ENCODE measurements at places on chromosomes 11 and 22.
A peak's percentile ranks its signal among the peaks of the same experiment; 100 is the strongest.

GRCh38 chr22:37299969-37300509 is 17.7 kb downstream of the CYTH4 start:
- DNase-seq, result no peak

DNA sequence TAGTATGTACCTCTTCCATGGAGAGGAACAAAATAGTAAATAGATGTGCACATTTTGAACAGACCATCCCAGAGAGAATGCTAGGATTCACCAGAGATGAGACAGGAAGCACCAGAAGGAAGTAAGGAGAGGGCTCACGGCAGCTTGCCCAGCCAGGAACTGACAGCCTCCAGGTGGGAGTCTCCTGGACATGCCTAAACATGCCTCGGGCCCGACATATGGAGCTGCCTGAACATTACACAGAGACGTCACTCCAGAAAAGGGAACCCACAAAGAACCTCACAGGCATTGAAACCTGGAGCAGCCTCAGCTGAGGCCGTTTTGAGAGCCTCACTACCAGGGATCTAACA is 67.4 kb downstream of the BRD1 start:
- DNase-seq, result no peak

GRCh38 chr11:78840623-78841022 is 266.0 kb upstream of the NARS2 start:
- peak; percentile 24 for DNase-seq

DNA sequence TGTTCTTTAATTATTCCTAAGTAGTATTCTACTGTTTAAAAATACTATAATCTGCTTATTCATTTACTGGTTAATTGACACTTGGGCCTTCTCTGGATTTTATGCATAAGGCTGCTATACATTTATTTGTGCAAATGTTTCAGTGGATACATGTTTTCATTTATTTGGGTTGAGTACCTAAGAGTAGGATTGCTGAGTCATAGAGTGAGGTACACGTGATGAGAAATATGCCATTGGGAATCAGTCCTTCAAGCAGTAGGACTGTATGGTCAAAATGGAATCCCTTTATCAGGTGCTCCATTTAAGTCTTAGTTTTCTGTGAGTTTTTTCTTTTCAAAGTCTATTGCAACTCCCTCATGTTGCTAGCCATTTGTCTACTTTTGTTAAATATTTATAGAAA is 275.2 kb upstream of the SORL1-AS1 start:
- no peak for DNase-seq

DNA sequence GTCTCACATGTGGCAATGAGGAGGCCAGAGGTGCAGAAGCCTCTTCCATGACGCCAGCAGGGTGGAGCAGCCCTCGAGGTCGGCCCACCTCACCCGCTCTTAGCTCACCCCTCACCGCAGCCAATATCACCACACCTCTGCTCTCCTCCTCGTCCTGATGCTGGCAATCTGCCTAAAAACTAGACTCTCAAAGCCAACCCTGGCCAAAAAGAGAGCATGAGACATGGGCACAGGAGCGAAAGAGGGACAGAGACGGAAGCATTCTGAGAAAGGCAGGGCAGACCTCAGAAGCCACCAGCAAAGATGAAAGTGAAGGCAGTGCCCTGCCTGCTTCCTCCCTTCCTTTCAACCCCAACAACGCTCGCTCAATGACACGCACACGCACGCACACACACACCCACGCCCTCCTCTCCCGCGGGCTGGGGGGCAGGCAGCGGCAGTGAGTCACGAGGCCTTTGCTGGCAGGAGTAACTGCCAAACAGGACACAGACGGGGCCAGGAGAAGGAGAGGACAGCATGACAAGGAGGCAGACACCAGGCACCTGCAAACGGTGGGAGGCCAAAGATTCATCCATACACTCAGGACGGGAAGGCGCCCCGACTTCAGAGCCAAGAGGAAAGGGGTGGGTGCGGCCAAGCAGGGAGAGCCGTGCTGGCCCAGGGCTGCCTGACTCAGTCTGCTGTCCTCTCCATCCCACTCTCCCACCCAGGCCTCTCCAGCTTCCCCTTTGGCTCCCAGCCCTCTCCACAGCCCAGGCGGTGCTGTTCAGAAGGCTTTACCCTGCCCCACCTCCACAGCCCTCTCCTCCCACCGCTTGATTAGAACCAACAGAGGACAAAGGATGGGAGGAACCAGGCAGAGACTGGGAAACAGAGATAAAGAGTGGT is 11.4 kb downstream of the IGSF9B start:
- peak; percentile 2 for DNase-seq

DNA sequence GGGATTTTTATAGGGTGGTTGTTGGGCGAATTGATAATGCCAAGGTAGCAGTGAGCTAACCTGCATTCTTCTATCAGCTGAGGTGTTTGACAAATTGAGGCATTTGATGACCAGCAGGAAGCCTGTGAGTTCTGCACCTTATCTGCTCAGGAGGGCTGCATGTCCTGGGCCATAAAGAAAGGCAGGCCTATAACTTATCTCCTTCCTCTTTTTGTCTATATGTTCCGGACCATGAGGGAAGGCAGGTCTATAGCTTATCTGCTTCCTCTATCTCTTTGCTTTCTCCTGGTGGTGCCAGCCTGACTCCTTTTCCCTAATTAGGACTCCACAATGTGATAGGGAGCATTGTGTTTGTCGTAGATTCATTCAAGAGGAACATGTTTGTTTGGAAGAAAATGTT is 8.6 kb upstream of the JAM3 start:
- no peak for DNase-seq

DNA sequence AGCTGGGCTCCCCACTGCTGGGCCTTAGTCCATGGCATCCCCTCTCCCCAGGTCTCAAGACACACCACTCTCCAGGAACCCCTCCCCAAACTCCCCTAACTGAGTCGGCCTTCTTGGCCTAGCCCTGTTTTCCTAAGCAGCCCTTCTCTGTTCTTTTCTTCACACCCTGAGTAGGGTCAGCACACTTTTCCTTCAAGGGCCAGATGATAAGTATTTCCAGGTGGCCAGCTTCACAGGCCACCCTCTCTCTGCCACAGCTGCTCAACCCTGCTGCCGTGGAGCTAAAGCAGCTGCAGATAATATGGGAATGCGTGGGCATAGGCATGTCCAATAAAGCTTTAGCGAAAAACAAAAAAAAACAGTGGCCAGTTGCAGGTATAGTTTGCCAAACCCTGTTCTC is 24.1 kb downstream of the DGCR2 start:
- DNase-seq, result no peak

DNA sequence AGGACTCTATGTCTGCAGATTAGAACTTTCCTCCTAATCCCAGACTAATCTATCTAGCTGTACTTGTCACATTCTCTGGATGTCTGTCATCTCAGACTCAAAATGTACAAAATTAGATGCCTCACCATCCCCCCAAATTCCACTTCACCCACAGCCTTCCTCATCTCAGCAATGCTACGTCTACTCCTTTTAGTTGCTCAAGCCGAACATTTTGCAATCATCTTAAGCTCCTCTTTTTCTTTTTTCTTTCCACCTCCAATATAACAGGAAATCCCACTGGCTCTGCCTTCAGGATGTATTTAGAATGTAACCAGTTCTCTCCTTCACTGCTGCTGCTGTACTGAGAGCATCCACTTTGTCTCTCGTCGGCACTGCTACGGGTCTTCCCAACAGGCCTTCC is 1091.8 kb downstream of the TBC1D22A start:
- DNase-seq, result no peak
